ENCODE measurements at places on chromosomes 11 and 22.

- no peak for DNase-seq
These were observed 3.1 kb downstream of the MOB2 start for GRCh38 chr11:1483445-1483961.

- DNase-seq: no peak
These were observed 490.4 kb downstream of the INSC start for GRCh38 chr11:15605094-15605493.

DNA sequence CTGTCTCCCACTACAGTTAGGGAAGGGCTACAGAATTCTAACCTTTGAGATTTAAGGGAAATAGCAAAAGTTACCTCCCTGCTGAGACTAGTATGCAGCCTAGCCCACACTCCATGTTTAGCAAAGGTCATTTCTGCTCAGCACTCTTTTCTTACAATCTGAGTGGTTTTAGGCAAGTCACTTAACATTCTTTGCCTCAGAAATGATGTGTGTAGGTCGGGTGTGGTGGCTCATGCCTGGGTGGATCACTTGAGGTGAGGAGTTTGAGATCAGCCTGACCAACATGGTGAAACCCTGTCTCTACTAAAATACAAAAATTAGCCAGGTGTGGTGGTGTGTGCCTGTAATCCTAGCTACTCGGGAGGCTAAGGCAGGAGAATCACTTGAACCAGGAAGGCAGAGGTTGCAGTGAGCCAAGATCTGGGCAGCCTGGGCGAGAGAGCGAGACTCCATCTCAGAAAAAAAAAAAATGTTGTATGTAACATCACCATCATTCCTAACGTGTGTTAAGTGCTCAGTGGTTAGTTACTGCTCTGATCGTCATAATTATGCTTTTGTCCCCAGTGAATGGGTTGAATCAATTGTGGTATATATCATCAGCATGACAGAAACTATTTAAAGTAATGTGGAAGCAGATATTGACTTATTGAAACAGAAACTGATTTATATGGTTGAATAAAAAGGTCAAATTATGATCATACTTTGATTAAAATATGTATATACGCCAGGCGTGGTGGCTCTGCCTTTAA lies 55.0 kb downstream of the COPB1 start:
- no peak for DNase-seq

DNA sequence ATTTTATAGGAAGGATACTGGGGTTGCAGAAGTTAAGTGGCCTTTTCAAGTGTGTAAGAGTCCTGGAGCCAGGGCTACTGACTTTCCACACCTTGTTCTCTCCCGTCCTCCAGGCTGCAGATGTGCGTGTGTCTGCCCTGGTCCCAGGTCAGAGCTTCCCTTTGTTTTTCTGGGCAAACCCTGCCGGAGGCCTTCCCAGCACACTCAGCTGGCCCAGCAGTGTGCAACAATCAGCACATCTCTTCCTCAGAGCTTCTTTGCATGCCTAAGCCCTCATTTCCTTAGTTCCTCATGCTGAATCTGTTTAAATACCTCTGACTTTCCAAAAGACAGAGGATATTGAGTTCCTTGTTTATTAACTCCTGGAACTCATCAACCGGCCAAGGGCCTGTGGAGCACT lies 80.6 kb downstream of the KCNJ1 start:
- DNase-seq: no peak

DNA sequence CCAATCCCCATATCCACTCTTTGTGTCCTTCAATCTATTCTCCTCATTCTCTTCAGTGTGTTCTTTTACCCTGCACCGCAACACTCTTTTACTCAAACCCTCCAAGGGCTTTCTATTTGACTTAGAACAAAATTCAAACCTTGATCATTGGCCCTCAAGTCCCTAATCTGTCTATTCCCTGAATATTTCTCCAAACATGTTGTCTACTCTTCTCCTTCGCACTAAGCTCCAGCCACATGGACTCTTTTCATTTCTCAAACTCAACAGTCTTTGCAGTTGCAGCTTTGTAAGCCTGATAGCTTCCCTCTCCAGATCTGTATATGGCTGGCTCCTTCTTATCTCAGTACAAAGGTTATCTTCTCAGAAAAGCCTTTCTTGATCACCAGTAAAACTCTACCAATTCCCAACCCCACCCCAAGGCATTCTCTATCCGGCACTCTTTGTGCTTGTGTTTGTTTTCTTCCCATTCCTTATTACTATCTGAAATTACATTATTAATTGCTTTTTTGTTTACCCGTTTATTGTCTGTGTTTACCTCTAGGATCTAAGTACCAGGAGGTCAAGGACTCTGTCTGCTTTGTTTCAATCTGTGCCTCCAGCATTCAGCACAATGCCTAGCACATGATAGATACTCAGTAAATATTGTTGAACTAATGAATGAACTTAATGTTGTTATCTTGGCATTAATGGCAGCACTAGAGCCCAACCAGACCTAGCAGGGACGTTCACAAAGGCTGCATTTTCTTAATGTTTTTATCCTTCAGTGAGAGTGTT lies 147.4 kb downstream of the BBOX1 start:
- DNase-seq: no peak

All from T-helper 2 cell treated with Interferon-gamma antibody and Interleukin-4, amounts not matched to agents 5 μg/mL and 100 μg/mL, for 36 hours (primary cell).